ENCODE measurements at places on chromosomes 7 and 10. TPM values are rescaled to one million over a fixed set of nuclear protein-coding genes. Genes with fewer than 3 reads are reported as not detected.
A peak's percentile ranks its signal among the peaks of the same experiment; 100 is the strongest.

DNA sequence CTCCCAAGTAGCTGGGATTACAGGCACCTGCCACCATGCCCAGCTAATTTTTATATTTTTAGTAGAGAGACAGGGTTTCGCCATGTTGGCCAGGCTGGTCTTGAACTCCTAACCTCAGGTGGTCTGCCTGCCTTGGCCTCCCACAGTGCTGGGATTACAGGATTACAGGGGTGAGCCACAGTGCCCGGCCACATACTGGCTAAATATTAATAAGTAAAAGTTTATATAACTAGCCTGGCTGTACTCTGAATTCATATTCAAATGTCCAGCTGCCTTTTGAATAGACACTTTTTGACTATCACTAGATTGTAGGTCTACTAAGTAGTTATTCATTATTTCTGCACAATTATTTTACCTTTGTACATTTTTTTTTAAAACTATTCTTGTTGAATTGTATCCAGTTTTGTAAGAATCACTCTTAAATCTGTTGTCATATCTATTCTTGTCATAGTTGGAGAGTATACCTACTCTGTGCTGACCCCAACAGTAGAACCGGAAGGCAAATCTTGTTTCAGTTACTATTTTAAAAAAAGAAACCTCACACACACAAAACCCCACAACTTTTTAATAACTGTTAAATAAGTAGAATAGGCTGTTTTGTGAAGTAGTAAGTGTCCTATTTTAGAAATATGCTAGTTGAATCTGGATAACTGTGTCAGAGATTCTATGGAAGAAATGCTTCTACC, 29.6 kb downstream of the MINPP1 start:
- no peak for DNase-seq

SMNDC1 gene
- total RNA-seq: 31.7 TPM

SPDYE2B gene
- not detected for total RNA-seq

GRCh38 chr10:123558651-123559050, 107.5 kb upstream of the GPR26 start:
- DNase-seq: no peak

DNA sequence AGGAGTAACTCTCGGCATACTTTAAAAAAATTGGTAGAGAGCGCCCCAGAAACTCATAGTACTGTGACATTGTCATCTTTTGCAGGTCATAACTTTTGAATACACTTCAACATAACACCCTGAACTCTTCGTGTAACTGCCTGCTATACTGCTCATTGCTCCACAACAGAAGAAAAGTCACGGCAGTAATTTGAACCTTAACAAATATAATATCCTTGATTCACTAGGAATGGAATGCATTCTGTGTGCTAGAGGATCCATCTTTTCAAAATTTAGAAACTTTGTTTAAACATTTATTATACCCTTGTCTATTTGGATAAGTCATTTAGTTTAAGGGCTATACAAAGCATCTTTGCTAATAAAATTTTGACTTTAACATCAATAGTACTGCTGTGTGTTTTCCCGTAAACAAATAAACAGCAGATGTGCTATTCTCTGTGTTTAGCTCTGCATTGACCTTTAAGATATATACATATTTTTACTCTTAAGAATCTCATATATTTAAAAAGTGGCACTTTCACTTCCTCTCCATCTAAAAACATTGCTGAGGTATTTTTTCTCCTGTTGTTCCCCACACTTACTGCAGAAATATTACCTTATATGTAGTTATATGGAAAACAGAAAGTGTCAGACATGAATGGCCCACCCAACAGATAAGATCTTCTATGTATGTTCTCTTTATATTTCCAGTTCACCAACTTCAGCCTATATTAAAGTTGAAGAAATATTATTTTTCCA, 217.6 kb upstream of the TMEM229A start:
- DNase-seq: no peak

IQUB gene
- total RNA-seq: 0.26 TPM

HABP2 gene
- total RNA-seq: 0.18 TPM

- DNase-seq: no peak
These were observed 102.0 kb upstream of the GLI3 start for GRCh38 chr7:42338916-42339540.

- no peak for DNase-seq
These were observed 19.7 kb downstream of the TMEM243 start for GRCh38 chr7:87199700-87200450.

TWIST1 gene
- total RNA-seq: 53.4 TPM

DNA sequence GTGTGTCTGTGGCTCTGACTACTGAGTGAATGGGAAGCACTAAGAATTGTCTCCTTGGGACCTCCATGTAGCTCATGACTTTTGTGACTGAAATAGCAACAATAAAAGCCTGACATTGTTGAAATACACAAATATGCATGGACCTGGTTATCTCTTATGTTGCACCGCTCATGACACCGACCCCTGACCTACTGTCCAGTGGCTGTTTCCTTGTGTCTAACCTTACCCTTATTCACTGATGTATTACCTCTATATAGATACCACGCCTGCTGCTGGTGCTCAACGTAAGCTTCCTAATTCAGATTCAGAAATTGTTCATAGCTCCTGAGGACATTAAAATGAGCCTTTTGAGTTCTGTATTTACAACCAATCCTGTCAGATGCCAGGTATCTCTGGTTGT, 243.4 kb upstream of the SEMA3C start:
- DNase-seq: no peak

TMEM140 gene
- total RNA-seq: not detected

DNA sequence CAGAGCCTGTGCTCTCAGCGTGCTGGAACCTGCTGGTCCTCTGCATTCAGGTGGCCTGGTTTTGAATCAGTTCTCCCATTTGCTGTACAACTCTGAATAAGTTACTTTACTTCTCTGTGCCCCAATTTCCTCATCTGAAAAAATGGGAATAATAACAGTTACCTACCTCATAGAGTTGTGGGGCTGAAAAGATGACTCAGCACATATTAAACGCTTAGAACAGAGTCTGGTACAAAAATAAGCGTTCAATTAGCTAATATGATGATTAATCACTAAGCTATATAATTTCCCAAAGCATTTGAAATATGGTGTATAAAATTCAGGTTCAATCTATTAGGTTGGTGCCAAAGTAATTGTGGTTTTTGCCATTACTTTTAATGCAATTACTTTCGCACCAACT, 259.1 kb downstream of the PRPF18 start:
- DNase-seq: no peak

DNA sequence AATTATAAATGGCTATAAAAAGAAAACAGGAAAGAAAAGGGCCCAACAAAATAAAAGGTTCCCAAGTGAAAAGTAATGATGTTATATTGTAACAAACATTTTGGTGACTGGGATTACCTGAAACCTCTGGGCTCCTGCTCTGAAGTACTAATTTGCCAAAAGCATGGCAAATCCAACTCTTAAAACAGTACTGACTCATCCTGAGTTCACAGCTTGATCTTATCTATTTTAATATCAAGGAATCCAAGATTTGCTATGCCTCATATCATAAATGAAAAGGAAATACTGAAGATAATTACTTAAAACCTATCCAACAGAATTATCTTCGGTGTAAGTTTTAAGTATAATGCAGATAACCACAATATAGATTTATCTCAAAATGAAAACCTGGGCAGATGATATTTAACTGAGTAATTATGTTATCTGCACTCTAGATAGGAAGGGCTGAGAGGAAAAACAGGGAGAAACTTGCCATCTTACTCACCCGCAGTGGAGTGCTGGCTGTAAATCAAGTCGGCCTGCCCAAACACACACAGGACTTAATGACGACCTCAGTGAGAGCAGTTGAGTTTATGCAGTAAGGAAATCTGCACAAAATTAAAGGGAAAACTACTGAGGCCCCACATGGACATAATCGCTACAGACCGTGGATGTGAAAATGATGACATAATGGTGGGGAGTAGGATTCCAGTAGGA, 48.4 kb downstream of the MPP7 start:
- DNase-seq: no peak

- no peak for DNase-seq
These were observed 49.0 kb upstream of the STK17A start for GRCh38 chr7:43533801-43534479.

DNA sequence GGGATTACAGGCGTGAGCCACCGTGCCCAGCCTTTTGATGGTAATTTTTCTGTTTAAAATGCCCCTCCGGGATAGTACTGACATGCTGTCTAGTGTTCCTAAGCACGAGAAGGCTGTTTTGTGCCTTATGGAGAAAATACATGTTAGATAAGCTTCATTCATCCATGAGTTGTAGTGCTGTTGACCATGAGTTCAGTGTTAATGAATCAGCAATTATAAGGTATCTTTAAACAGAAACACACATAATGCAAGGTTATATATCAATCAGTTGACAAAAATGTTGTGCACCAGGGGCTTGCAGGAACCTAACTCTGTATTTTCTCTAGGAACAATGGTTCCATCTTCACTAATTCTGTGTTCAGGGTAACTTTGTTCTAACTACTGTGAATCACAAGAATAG, 30.8 kb upstream of the HECW1 start:
- no peak for DNase-seq

NEURL1 gene
- total RNA-seq: 2.5 TPM

GIMAP7 gene
- not detected for total RNA-seq

- DNase-seq: no peak
These were observed 22.0 kb downstream of the KLF6 start for GRCh38 chr10:3763035-3763456.

- DNase-seq: no peak
These were observed 9.4 kb upstream of the PFKP start for GRCh38 chr10:3057946-3058345.

- DNase-seq: peak; percentile 64
These were observed 156.5 kb upstream of the CHST15 start for GRCh38 chr10:124249812-124250432.

DNA sequence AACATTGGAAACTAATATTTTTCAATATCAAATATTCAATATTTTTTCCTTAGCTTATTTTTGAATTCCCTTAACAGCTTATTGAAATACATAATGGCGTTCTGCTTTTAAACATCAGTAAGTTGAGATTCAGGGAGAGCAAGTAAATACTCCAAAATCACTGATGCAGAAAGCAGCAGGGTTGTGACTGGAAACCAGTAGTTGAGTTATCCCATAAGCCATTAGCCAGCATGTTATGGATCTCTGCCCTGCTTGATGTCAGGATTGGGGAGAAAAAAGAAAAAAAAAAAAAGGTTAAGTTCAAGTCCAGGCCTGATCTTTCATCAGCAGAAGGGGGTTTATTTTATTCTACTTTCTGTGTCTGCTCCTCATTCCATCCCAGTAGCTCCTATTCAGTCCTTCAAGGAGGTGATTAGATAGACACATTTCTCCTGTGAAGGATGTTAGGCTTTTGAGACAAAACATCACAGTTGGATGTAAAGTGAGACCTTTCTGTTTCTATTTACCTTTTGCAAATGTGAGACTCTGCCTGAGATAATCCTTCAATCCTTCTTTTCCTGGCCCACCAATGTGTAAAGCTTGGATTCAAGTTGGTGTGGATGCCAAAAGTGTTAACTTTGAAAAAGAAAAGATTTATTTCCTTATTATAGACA, 110.9 kb upstream of the HDAC9 start:
- DNase-seq: no peak

CPA1 gene
- not detected for total RNA-seq

GRCh38 chr10:14349081-14349480, 18.4 kb upstream of the FRMD4A start:
- DNase-seq: no peak

PGAM2 gene
- 0.97 TPM for total RNA-seq

GRCh38 chr7:98387544-98388226, 13.2 kb downstream of the BAIAP2L1 start:
- no peak for DNase-seq

GRCh38 chr7:142842251-142842766, 12.6 kb upstream of the EPHB6 start:
- DNase-seq: no peak

TDRD1 gene
- total RNA-seq: not detected

- no peak for DNase-seq
These were observed 78.7 kb upstream of the CXCL12 start for GRCh38 chr10:44463511-44464121.

ANKRD61 gene
- not detected for total RNA-seq

LZTS2 gene
- total RNA-seq: 69.9 TPM

WIPF3 gene
- not detected for total RNA-seq

- DNase-seq: no peak
These were observed 55.5 kb downstream of the COL1A2 start for GRCh38 chr7:94450044-94450697.

DNA sequence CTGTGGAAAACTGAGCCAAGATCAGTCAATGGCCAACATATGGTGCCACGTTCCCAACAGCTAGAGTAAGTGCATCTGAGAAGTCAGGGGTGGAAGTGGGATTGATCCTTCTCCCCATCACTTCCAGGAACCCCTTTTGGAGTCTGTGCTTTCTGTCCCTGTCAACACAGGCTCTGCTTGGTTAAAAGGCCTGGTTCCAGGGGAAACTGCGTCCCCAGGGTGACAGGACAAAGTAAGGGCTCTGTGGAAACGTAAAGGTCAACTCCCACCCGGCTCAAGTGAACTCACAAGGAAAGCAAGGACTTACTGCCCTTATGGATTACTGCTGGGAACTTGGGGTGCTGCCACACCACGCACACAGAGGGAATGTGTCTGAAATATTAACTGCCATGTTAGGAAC, 77.5 kb upstream of the GRB10 start:
- peak; percentile 54 for DNase-seq

DNA sequence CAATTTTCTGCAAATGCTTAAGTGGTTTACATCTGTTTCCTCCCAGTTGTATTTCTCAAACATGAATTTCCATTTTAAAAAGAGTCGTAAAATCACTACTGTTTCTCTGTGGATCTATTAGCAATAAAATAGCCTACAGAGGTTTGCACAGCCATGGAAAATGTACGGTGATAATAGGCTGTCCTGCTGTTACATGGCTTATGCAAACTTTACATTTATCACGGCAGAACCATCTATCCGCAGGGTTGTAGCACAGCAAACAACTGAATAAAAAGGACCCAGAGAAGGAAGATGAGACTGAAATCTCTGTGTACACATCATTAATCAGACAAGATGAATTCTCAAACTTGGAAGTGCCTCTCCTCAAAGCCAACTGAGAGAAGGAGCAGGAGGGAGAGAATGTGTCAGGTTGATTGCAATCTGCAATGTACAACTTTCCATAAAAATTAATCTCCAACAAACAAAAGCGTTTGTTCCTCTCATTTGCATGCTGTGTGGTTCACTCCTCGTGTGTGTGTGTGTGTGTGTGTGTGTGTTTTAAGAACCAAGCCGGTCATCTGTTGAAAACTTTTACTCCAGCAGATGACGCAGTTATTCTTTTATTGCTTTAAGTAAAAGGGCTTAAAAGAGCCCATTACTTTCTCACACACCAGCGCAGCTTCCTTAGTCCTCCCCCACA, 279.3 kb downstream of the SKAP2 start:
- no peak for DNase-seq

WNT8B gene
- total RNA-seq: not detected

DNA sequence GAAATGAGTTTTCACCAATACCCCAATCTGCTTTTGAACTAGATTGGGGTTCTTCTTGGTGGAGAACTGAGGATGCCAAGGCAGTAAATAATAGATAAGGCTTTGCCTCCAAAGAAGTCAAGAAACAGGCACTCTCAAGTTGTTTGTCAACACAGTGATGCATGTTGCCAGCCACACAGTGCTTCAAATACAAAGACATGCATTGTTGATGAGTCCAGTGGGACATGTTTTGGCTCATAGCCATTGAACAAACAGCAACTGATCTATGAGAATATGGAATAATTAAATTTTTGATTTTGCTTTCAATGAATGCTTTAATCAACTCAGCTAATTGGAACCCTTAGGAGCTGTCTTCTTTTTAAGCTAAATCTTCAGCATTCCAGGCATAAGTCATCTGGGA, 346.4 kb downstream of the THSD7A start:
- no peak for DNase-seq

ANXA8L1 gene
- total RNA-seq: not detected

Data from osteocyte (in vitro differentiated cells).